Fibroblast of villous mesenchyme (primary cell): ENCODE measurements at places on chromosomes 3 and 15. TPM values are rescaled to one million over a fixed set of nuclear protein-coding genes. Genes with fewer than 3 reads are reported as not detected.

- DNase-seq = no peak
These were observed 400.2 kb downstream of the SOX2 start for GRCh38 chr3:182111967-182112366.

DNA sequence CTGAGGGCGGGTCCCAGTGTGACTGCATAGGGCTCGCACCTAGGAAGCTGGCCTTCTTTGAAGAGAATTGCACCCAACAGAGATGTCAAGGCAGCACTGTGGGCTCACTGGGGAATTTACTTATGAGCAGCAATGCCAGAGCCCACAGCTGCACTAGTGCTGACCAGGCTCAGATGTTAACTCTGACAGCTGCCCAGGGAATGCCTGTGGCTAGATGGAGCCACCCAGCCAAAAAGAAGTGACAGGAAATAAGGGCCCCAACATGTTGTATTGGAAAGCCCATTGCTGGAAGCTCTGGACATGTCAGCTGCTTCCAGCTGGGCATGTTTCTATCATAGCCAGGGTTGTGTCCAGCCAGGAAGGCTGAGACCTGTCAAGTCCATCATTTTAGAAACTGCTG lies 90.9 kb upstream of the ZNF280D start:
- DNase-seq = no peak

GRCh38 chr3:23468203-23468602 lies 265.1 kb downstream of the UBE2E2 start:
- no peak for DNase-seq

GRCh38 chr15:56042498-56042897 lies 49.1 kb upstream of the NEDD4 start:
- DNase-seq = no peak

DNA sequence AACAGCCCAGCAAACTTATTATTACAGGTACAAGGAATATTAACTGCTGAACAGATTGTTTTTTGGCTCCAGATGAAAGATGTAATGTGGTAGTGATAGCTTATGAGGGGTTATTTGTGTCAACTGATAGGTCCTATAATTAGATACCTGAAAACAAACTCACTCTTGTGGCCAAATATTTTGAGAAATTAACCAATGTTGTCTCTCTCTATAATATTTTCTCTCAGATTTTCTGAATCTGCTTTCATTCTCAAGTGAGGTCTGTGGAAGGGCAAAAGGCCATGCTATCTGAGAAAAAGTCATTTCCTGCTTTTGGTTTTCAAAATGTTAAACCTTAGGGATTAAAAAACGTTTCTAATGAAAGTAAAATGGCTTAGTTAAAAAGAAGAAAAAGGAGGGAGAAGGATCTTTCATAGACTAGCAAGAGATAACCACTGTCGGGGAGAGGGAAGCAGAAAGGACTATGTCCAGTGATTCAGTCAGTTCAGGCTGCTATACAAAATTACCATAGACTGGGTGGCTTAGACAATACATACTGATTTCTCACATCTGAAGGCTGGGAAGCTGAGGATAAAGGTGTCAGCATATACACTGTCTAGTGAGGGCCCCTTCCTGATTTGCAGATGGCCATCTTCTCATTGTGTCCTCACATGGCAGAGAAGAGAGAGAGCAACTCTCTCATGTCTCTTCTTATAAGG lies 277.5 kb upstream of the P2RY1 start:
- peak; percentile 8 for DNase-seq

DNA sequence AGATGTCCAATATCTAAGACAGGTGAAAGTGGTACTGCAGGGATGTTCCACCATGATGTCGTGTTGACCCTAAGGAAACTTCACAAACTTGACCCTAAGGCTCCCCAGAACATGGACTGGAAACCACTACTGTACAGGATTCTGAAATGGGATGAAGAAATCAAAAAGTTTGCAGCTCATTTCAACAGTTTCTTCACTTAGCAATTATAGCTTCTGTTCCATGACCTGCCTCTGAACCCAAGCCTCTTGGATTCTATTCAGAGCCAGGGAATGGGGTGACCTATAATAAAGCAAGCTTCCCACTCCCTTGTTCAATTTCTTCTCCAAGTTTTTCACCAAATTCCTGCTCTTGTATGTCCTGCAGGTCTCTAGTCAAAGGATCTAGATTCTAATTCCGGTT lies 40.7 kb downstream of the DUT start:
- DNase-seq = no peak

DNA sequence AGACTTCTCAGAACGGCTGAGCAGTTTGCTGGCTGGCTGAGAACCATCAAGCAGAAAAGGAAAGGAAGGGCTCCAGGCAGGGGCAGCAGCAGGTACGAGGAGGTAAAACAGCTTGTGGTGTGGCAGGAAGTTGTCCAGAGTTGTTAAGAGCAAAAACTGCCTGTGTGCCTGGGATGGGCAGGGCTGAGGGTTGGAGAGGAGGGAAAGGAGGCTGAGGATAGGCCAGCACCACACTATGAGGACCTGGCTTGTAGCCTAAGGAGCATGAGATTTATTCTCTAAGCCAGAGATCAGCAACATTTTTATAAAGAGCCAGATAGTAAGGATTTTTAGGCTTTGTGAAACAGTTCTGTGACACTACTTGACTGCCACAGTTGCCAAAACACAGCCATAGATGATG lies 8.0 kb downstream of the IGSF10 start:
- no peak for DNase-seq

GRCh38 chr3:170437696-170438407 lies 19.2 kb downstream of the CLDN11 start:
- no peak for DNase-seq

- DNase-seq = no peak
These were observed 24.2 kb downstream of the TMEM44 start for GRCh38 chr3:194608981-194609380.

DNA sequence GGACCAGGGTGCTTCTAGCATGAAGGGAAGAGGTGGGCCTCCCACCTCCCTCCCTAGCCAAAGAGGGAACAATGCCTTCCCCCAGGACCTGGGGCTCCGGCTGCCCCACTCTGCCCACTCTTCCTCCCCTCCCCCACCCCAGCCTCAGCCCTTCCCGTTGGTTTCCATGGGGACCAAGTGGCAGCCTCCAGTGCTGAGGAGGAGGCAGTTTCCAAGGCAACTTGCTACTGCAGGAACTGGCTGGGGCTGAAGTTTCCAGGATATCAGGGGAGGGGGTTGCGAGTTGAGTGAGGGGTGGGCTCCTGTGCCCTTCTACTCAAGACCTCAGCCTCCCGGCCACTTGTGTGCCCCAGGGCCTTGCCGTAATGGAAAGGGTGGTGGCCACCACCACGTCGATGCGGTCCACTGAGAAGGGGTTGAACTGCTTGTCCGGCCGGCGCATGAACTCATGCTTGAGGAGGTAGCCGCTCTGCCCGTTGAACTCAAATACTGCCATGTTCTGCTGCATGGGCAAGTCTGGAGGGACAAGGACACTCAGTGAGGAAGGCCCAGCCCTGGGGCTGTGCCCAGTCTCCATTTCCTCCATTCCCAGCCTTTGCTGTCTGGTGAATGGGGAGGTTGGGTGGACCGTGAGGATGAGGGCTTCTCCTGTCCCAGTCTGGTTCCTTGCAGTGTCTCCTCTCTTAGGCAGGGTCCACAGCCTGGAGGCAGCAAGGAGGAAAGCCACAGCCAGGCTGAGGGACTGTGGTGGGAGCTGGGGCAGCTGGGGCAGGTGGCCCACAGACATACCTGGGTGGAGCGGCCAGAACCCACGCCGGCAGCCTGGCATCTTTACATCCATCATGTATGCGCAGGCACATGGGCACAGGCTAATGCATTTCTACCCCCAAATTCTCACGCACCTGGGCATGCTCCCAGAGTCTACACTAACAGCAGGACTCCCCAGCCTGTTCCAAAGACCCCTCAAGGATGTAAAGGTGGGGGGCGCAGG lies 11.3 kb upstream of the ANKRD63 start:
- no peak for DNase-seq

DNA sequence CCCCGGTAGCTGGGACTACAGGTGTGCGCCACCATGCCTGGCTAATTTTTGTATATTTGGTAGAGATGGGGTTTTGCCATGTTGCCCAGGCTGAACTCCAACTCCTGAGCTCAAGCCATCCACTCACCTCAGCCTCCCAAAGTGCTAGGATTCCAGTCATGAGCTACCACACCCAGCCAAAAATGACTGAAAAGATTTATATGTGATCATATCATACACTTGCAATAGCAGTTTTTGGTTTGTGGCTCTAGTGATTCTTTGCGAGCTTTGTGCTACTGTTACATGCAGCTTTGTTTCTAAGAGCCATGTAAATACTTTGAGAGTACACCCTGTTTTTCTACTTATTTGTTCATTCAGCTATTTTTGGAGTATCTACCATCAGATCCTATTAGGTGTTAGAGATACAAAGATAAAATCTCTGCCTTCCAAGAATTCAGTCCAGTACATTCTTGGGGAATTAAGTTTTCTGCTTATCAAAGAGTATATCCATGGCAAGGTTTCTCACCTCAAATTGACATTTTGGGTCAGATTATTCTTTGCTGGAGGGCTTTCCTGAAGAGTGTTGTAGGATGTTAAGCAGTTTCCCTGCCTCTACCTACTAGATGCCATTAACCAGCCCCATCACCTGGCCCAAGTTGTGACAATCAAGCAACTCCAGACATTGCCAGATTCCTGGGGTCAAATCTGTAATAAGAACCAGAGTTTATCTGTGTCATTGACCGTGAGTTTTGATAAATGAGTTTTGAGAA lies 15.0 kb downstream of the SNAP23 start:
- DNase-seq = peak; percentile 8

- DNase-seq = peak; percentile 12
These were observed 859.6 kb downstream of the ROBO1 start for GRCh38 chr3:78908236-78908635.

DNA sequence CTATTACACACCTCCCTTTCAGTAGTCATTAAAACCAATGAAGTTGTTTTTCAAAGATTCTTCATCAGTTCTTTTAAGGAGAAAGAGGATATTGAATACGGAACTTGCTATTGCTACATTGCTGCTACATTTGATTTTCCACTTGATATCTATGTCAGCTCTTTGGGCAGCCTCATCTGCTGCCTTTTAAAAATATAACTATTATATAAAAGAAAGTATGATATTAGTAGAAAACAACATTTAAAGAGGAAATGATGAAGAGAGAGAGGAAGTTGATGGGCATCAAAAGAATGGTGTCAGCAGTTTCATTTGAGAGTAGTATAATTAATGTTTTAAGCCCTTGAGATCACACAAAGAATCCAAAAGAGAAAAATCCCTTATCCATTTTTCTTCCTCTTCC lies 171.4 kb downstream of the NFKBIZ start:
- DNase-seq = no peak

DNA sequence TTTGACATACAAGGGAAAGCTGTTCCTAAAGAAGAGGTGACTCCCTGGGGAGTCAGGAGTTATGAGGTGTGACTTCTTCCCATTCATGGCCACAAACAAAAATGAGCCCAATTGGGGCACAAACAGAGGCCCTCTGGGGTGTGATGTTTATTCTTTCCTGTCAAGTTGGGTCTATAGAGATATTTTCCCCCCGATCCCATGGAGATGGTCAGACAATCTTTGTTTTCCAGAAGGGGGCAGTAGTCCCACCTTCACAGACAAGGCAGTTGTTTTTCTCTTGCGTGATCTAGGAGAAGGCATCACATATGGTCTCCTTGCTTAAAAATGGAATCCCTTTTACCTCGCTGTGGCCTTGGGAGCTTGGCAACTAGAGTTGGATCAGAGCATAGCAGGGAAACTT lies 110.3 kb downstream of the MFSD1 start:
- no peak for DNase-seq

DNA sequence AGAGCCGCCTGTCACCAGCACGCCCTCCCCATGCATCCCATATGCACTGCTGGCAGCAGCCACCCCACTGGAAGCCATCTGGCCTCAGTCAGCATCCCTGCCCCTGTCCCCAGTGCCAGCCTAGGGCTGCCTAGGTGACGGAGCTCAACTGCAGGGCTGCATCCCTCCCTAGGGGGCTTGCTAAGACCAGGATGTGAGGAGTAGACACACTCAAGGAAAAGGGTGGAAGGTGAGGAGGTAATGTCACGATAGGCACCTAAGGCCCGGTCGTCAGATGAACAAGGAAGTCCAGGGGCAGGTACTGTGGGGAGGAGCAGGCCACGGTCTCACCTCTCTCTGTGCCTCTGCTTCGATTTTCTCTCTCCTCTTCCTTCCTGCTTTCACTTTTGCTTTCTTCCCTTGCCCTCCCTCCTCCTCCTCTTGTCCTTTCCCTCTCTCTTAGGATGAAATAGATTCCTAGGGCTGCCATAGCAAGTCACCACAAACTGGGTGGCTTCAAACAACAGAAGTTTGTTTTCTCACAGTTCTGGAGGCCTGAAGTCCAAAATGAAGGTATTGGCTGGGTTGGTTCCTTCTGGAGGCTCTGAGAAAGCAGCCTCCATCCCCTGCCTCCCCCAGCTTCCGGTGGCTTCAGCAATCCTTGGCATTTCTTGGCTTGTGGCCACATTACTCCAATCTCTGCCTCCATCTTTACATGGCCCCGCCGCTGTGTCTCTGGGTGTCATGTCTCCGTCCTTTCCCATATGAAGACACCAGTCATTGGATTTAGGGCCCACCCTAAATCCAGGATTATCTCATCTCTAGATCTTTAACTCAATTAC lies 298.3 kb downstream of the SHQ1 start:
- peak; percentile 4 for DNase-seq

DNA sequence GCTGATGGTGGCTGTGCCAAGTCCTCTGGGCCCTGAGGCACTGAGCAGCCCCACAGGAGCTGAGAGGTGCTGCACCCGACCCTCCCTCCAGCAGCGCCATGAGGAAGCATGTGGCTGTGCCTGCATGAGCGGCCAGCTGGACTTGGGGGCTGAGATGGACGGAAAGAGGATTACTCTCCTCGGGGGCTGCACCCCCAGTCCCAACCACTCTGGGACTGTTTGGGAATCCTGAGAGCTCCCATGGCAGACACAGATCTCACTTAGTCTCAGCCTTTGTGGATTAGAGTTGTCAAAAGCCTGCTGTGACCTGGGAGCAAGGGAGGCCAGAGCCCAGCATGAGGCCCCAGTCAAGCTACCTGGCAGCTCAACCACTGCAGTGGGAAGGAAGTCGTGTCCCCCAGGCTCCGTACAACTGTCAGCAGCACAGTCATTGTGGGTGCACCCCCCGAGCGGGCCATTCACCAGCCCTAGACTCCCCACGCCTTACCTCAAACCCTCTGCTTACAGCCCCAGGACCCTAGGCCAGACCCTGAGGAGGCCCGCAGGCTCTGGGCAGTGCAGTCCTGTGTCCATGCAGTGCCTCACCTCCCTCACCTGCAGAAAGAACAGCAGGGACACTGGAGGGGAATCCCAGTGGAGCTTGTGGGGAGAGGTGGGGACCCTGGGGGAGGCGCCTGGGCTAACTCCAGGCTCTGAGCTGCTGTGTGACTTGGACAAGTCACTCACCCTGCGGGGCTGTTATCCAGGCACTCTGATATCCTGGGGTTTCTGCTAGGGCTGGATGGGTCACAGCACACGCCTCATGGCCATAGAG lies 17.1 kb downstream of the PRR23E start:
- DNase-seq = no peak

Gene KNG1
- not detected in 2 replicates for total RNA-seq

Gene EAF2
- total RNA-seq = 0.32 and 0.43 TPM in 2 replicates

Gene CX3CR1
- total RNA-seq = not detected in 2 replicates

Gene CASR
- total RNA-seq = not detected in 2 replicates

Gene CTXN2
- total RNA-seq = not detected in 2 replicates

Gene SKOR1
- total RNA-seq = 0.32 TPM in 1 of 2 replicates, not detected in the other

Gene BTLA
- not detected in 2 replicates for total RNA-seq

Gene GJD2
- not detected in 2 replicates for total RNA-seq

Gene DNAH12
- under 0.01 TPM in 2 replicates for total RNA-seq

Gene TGM4
- not detected in 2 replicates for total RNA-seq

Gene ST3GAL6
- 3.9 and 5.2 TPM in 2 replicates for total RNA-seq

Gene CFAP161
- 0.64 and 0.86 TPM in 2 replicates for total RNA-seq

Gene DUOX2
- not detected in 2 replicates for total RNA-seq

Gene SLC24A5
- not detected in 2 replicates for total RNA-seq

Gene SCAMP5
- total RNA-seq = 0.43 and 1.6 TPM in 2 replicates
